ENCODE measurements at places on chromosomes 5 and 9.
A peak's percentile ranks its signal among the peaks of the same experiment; 100 is the strongest.

- H3K4me1 ChIP-seq = no peaks in the 10 kb centered on the region
- no peak overlapping the region for H3K4me3 ChIP-seq
- H3K36me3 ChIP-seq = no peaks in the 10 kb centered on the region
Observed at GRCh38 chr9:113361304-113362018, 12.1 kb downstream of the BSPRY start.

GRCh38 chr5:53087621-53088121 lies 21.9 kb downstream of the MOCS2 start:
- H3K4me3 ChIP-seq = no peak overlapping the region
- H3K36me3 ChIP-seq = no peaks in the 10 kb centered on the region
- peaks cover 68% of the 10 kb centered on the region for H3K4me1 ChIP-seq
- H3K27ac ChIP-seq = peak overlapping the region; percentile 13

- no peaks in the 10 kb centered on the region for H3K36me3 ChIP-seq
- H3K27ac ChIP-seq = no peak overlapping the region
- no peaks in the 10 kb centered on the region for H3K4me1 ChIP-seq
- no peaks in the 10 kb centered on the region for H3K27me3 ChIP-seq
- no peak for DNase-seq
Observed at GRCh38 chr5:168055141-168055683, 236.2 kb upstream of the WWC1 start.

- H3K27ac ChIP-seq = no peak overlapping the region
- no peak for DNase-seq
Observed at GRCh38 chr9:75454043-75454442, 365.7 kb downstream of the OSTF1 start.

DNA sequence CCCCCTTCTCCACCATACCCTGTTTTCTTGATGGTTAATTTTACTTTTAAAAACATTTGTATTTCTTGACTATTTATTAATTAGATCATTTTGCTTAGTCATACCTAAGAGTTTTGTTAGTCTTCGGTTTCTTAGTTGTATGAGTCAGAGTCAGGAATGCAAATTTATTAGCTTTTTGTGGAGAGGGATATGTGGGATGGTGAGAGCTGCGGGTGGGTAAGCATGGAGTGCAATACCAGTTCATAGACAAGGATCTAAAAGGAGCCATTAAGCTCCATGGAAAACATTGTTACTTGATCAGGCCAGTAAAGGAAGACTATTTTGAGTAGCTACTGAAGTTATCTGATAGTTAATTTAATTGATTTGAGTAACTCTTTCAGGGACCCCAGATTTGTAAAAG lies 77.5 kb downstream of the ZSWIM6 start:
- no peaks in the 10 kb centered on the region for H3K36me3 ChIP-seq
- peak overlapping the region; percentile 49 for H3K4me3 ChIP-seq
- no peaks in the 10 kb centered on the region for H3K27me3 ChIP-seq
- no peak for DNase-seq
- H3K27ac ChIP-seq = no peak overlapping the region

GRCh38 chr5:39945870-39946269 lies 521.1 kb upstream of the DAB2 start:
- H3K36me3 ChIP-seq = no peaks in the 10 kb centered on the region
- H3K27ac ChIP-seq = no peak overlapping the region
- H3K4me3 ChIP-seq = no peak overlapping the region
- no peak for DNase-seq

GRCh38 chr9:71552480-71552879 lies 215.8 kb downstream of the CEMIP2 start:
- DNase-seq = no peak
- H3K4me3 ChIP-seq = no peak overlapping the region
- peaks cover 7% of the 10 kb centered on the region for H3K27me3 ChIP-seq
- no peaks in the 10 kb centered on the region for H3K4me1 ChIP-seq
- no peaks in the 10 kb centered on the region for H3K36me3 ChIP-seq

DNA sequence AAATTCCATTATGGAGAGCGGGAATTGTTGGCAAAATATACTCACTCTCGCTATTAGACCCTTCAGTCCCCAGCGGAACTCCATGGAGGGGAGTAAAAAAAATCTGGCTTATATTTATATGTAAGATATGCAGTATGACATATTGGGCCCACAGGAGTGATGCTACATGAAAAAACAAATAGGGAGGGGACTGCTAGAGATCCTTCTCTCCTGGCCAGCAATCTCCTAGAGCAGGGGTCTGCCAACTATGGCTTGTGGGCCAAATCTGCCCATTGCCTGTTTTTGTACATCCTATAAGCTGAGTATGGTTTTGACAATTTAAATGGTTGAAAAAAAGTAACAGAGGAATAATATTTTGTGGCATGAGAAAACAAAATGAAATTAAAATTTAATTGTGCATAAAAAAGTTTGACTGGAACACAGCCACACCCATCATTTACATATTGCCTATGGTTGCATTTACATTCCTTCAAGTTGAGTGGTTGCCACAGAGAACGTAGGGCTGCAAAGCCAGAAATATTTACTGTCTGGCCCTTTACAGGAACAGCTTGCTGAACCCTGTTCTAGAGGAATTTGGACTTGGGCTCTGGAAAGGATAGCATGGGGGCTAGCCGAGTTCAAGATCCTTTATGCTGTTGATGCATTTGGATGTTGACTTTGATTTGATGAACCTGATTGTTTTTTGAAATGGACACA lies 197.3 kb upstream of the CLINT1 start:
- no peak overlapping the region for H3K4me3 ChIP-seq
- H3K4me1 ChIP-seq = peaks cover 20% of the 10 kb centered on the region
- DNase-seq = no peak
- H3K27ac ChIP-seq = no peak overlapping the region
- no peaks in the 10 kb centered on the region for H3K27me3 ChIP-seq
- no peaks in the 10 kb centered on the region for H3K36me3 ChIP-seq

DNA sequence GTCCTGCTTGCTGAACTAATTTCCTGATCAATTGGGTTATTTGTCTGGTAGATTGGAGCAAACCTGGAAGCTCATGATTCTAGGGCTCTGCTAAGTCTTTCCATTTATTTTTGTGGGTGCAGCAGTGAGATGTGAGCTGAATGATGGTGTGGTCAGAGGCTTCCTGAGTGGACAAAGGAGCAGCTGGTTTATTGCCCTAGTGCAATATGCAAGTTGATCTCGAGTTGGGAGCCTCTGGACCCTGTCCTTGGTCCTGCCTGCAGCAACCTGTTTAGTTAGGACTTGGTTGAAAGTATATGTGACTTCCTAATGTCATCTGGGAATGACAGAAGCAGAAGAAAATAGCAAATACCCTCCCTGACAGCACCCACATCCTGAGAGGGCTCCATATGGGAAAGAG lies 4.2 kb upstream of the UNC5A start:
- no peaks in the 10 kb centered on the region for H3K36me3 ChIP-seq
- no peak overlapping the region for H3K4me3 ChIP-seq
- H3K4me1 ChIP-seq = no peaks in the 10 kb centered on the region
- no peak overlapping the region for H3K27ac ChIP-seq
- no peaks in the 10 kb centered on the region for H3K27me3 ChIP-seq

DNA sequence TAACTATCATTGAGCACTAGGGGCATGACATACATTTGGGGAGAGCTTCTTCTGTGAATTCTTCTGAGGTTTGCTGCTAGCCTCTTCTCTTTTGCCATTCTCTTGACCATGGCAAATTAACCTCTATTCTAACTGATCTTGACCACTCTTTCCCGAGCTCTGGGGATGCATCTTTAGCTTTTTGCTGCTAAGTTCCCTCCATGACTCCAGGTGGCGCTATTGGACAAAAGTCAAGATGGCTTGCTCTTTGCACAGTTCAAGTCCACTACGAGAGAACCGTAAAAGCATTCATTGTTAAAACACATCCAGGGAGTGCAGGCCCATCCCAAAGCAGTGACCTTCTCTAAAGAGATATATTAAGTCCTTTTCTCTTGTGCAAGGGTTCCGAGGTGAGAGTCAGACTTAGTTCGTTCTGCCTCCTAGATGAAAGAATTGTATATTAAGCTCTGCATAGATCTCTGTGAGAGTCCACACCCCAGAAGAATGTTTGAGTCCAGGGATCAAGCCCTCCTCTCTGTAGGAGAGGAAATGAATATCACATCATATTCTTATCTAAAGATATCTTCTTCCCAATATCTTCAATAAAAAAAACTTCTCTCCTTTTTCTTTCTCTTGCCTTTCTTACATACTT lies 1152.9 kb upstream of the CDH6 start:
- H3K27ac ChIP-seq = no peak overlapping the region
- H3K4me1 ChIP-seq = no peaks in the 10 kb centered on the region
- no peaks in the 10 kb centered on the region for H3K27me3 ChIP-seq
- no peak for DNase-seq
- H3K4me3 ChIP-seq = no peak overlapping the region

DNA sequence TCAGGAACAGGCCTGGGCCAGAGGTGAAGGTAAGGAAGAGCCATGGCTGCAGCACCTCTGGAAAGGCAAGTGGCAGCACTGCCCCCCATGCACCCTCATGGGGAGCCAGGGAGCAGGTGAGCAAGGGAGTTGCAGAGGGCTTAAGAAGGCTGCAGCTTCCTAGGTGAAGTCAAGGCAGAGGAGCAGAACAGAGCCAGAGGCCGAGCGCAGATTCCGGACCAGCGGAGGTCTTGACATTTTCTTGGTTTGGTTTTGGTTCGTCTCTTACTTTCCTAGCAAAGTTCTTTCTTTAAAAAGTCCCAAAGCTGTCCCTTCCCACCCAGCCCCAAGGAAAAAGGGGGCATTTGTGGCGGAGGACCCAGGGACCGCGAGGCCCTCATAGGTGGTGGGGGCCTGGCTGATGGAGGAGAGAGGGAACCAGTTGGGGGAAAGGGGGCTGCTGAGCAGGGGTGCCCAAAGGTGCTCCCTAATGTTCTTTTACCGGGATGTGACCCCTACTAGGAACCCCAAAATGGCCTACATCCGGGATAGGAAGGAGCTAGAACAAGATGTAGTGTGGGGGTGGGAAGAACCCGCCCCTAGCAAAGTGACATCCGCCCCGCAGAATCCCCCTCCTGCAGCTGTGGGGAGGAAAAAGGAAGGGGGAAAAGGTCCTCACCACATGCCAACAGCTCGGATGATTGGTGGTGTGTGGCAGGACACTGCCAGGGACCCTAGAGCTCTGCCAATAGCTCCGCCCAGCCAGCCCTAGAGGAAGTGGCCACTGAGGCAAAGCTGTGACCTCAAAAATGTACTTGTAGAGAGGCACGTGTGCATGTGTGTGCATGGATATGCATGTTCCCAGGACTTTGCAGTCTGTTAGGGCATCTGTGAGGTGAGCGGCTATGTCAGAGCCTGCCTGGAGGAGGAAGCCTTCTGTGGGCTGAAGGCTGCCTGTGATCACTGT lies 914 bp upstream of the CD72 start:
- peaks cover 4% of the 10 kb centered on the region for H3K36me3 ChIP-seq
- peak; percentile 94 for DNase-seq
- H3K4me1 ChIP-seq = peaks cover 78% of the 10 kb centered on the region
- peak overlapping the region; percentile 99 for H3K27ac ChIP-seq
- no peak overlapping the region for H3K4me3 ChIP-seq

GRCh38 chr9:126459546-126459945 lies 132.9 kb downstream of the MVB12B start:
- H3K27me3 ChIP-seq = no peaks in the 10 kb centered on the region
- no peak overlapping the region for H3K27ac ChIP-seq
- no peak for DNase-seq
- no peak overlapping the region for H3K4me3 ChIP-seq
